Esophagus squamous epithelium (tissue), 5 donors: ENCODE measurements at places on chromosomes 3 and 15.

- DNase-seq: no peak
Observed at GRCh38 chr15:89335298-89336041, 846 bp upstream of the POLG start.

DNA sequence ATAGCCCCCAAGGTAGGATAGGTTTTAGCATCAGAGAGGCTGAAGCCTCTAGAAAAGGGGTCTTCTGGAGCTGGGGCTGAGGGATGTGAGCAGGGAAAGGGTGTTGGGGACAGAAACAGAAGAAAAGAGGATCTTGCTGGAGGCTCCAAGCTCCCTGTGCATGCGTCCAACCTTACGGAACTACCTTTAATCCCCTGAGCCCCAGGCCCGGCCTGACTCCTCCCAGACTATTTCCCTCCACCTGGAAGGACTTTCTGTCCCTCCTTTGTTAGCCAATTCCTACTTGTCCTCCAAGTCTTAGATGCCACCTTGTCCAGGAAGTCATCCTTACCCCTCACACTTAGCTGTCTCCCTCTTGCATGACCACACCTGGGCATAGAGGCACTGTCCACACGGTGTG lies 50.0 kb upstream of the VPS8 start:
- no peak for DNase-seq

DNA sequence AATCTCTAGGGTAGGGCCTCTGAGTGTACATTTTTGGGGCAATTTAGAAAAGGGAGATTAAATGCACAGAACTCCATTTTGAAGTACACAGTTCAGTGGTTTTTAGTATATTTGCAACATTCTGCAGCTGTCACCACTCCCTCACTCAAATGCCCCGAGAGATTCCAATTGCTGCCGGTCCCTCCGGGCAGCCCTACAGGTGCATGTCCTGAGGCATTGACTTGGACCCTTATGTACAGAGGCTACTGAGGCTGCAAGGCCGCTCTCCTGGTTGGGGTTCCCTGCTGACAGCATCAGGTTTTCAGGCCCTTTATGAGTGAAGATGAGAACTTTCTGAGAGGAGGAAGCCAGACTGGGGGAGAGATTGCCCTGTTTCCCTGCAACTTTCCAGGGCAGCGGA lies 39.6 kb downstream of the SMAD6 start:
- DNase-seq: no peak

GRCh38 chr3:27971600-27971999 lies 249.5 kb upstream of the EOMES start:
- no peak for DNase-seq

GRCh38 chr15:59821286-59821685 lies 132.2 kb upstream of the BNIP2 start:
- DNase-seq: no peak

- no peak for DNase-seq
Observed at GRCh38 chr3:89306540-89306939, 199.1 kb downstream of the EPHA3 start.

DNA sequence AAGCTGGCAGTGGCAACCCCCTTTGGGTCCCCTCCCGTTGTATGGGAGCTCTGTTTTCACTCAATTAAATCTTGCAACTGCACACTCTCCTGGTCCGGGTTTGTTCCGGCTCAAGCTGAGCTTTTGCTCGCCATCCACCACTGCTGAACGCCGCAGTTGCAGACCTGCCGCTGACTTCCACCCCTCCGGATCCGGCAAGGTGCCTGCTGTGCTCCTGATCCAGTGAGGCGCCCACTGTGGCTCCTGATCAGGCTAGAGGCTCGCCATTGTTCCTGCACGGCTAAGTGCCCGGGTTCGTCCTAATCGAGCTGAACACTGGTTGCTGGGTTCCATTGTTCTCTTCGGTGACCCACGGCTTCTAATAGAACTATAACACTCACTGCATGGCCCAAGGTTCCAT lies 22.8 kb downstream of the CHST2 start:
- no peak for DNase-seq

DNA sequence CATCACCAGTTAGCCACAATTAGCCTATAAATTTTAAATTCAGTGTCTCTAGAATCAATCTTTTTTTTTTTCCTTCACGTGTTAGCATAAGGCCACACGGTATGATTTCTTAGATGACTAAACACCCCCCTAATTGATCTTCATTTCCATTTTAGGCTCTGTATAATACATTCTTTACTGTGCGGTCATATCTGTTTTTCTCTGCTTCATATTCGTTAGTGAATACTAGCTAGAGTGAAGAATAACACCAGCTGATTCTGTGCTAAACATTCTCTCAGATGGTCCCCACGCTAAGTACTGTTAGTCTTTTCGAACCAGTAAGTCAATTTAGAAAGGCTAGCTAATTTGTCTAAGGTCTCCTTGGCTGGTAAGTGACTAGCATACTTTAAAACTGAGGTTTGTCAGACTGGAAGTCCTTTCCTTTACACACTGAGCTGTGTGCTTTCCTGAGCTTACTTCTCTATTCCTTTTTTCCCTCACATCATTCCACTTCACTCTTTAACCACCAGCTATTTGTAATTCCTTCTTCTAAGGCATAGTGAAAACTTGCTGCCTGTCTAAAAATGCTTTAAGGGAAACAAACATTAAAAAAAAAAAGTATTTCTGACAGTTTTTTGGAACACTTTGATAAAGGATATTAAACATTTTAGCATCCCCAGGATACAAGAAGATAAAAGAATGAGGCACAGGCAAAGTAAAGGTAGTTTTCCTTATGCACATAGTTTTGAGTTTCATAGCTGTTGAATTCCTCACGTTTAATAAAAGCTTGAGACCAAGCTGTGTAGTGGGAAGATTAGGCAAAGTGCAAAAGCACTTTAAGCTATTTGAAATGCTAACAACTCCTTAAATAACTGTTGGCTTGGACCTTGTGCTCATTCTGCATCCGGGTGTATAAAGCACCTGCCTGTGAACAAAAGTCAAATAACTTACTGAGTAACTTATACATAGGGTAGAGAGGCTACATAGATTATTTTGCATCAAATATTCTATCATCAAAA lies 17.1 kb downstream of the ZFAND6 start:
- DNase-seq: no peak

GRCh38 chr3:52787246-52787645 lies 7.3 kb upstream of the ITIH3 start:
- no peak for DNase-seq

- DNase-seq: no peak
Observed at GRCh38 chr15:90633360-90633759, 83.8 kb upstream of the BLM start.

DNA sequence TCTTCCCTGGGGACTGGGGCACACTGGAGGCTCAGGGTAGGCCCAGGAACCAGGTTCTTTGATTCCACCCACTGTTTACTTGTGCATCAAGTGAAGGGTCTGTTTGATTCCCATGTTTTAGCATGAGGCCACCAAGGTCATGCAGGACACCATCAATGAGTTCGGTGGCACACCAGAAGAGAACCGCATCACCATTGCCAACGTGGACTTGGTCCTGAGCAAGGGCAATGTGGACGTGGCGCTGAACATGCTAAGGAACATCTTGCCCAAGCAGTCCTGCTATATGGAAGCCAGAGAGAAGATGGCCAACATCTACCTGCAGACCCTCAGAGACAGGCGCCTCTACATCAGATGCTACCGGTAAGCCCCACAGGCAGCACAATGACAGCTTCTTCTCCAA lies 21.5 kb downstream of the TTC21A start:
- DNase-seq: no peak

DNA sequence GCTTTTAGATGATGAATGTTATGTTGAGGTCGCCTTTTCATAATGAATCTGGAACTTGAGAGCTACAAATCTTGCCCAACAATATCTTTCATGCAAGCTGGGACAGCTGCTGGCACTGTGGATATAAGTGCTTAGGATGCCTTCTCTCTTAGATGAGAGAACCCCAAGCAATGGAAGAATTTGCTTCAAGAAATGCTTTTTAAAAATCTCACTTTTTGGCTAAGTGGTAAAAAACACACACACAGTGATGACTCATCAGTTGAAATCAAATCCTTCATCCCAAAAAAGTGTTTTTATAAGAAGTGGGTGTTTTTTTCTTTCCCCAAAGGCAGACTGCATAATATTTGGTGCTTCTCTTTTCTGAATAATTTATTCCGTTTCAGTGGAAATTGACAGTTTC lies 38.4 kb upstream of the GALNT15 start:
- DNase-seq: no peak

GRCh38 chr3:47581422-47581821 lies 2.8 kb upstream of the CSPG5 start:
- DNase-seq: no peak

- no peak for DNase-seq
Observed at GRCh38 chr3:72789786-72790185, 58.5 kb downstream of the SHQ1 start.

GRCh38 chr15:31031471-31032067 lies 40.1 kb upstream of the MTMR10 start:
- no peak for DNase-seq

DNA sequence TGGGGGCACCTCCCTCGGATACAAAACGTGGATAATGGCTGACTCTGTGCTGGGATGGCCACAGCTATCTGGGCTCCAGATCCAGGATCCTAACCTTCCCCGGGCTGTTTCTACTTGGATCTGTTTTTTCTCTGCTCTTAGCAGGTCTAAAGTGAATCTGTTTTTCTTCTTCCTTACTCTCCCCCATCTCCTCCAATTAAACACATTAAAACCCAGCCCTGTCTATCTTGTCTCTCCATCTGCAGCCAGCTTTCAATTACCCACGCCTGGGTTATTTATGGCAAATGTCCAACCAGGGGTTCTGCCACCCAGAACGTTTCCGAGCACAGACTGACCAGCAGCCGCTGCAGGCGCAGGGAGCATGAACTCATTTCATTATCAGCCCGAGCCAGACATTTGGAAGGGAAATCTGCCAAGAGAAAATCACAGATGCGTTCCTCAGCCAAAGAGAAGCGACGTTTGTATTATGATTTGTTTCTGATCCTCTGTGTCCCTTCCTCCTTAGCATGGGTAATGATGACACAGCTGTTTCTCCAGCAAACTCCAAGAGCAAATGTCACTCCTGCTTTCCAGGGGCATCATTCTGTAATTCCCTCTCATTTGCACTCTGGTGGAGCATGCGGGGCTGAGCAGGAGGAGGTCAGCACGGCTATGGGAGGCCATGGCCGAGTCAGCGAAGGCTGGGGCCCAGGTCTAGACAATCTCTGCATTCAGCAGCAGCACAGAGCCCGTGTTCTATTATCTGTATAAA lies 42.0 kb downstream of the UMPS start:
- no peak for DNase-seq

- no peak for DNase-seq
Observed at GRCh38 chr3:34277110-34277509, 478.7 kb downstream of the PDCD6IP start.

- no peak for DNase-seq
Observed at GRCh38 chr3:23747841-23748240, 57.9 kb upstream of the UBE2E1 start.

DNA sequence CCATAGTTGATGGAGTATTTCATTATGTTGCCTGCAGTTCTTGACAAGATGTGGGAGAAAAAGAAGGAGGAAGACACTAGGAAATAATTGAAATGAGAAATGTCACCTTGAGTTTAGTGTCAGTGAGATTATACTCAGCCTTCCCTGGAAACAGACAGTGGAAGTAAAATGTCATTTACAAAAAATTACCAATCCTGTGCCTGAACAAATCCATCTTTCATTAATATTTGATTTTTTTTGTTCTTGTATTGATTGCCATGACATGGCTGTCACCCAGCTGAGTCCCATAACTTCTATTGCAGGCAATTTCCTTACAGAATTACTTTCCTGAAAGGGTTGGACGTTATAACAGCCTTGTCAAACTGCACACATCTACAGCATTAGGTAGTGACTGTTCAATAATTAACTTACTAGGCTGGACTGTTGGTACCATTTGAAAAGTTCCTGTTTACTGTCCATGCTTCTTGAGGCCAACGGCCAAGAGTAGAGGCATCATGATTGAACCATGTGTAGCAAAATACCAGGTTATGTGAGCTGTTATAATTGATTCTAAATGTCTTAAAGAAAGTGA lies 572.2 kb upstream of the LMCD1 start:
- DNase-seq: no peak

GRCh38 chr3:130905551-130905950 lies 11.7 kb downstream of the ATP2C1 start:
- no peak for DNase-seq
